ENCODE measurements at places on chromosomes 13 and 19.
A peak's percentile ranks its signal among the peaks of the same experiment; 100 is the strongest.

DNA sequence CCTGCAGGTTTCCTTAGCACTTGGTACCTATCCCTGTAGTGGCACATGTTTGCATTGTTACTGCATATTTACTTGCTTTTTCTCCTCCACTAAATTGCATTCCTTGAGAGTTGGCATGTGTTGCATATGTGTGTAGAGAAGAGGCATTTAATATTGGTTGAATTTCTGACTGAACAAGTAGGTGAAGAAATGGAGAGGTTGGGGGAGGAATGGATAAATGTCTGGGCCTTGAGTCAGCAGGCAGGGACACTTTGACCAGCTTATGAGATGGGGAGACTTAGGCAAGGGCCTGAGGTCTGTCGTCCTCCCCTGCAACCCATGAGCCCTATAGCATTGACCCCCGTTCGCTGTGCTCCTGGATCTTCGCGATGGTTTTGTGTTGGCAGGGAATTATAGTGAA, 2.0 kb upstream of the GPR18 start:
- DNase-seq = no peak

DNA sequence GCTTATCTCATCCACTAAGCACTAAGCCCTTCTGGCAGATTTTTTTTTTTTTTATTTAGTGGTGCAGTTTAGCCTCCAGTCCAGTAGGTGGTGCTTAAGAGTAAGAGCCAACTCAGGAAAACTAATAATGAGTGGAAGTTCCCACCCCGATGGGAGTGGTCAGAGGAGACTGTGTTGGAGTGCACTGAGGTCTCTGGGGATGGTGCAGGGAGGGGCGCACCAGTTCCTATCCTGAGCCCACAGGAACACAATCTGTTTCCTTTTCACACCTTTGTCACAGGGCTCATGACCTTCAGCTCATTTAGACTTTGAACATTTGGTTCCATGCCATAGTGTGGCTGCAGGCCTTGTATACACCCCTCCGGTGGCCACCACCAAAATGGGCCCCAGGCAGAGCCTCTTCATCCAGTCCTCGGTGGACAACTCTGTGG, 367.4 kb downstream of the SPRY2 start:
- peak; percentile 13 for DNase-seq

- DNase-seq = no peak
Measured at GRCh38 chr13:44303681-44304432, 69.8 kb upstream of the SERP2 start.

DNA sequence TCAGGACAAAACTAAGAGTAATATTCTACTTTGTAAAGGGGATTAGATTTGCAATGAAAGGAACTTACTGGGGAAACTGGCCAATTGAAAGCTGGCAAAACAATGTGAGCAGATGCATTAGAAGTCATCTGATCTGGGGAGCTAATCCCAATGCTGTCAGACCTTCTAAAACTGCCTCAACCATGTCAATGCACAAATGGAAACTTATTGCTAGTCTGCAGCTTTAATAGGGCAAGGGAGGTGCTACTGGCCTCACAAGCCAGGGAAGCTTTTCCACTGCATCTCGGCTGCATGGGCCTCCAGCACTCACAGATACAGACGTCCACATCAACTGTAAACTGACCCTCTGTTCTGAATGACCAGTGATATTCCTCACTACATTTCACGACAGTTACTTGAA, 154.2 kb downstream of the LHFPL6 start:
- DNase-seq = no peak

GRCh38 chr19:41339936-41340335, 13.8 kb downstream of the TGFB1 start:
- no peak for DNase-seq

DNA sequence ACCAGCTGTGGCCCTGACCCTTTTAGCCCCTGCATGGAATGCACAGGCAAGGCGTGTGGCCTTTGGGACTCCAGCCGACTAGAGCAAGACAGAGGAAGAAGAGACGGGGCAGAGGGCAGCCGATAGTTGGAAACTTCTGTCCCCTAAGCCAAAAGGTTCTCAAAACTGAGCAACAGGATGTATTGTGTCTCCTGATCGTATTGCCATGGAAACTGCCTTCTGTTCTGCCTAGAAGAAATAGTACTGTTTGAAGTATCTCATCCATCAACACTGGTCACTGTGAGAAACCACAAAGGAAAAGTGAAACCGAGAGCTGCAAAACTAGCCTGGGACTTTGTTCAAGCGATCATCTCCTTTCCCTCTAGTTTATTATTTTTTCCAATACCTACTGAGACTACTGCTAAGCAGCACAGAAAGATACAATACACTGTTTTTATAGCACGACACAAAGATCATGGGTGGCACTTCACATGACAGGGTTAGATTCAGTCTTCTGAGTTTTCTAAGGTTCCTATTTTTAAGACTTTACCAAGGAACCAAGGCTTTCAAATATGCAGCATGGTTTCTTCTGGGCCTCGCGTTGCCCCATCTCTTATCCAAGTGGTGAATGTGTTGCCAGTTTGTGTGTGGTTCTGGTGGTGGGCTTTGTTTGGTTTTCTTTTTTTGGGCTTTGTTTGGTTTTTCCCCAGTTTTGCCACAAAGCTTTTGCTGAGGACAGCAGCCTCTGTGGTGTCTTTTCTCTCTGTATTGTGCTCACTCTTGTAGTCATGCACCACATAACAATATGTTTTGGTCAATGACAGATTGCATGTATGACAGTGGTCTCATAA, 49.3 kb upstream of the GPR183 start:
- DNase-seq = peak; percentile 95

- peak; percentile 34 for DNase-seq
Measured at GRCh38 chr13:30373727-30374126, 48.6 kb upstream of the UBE2L5 start.

- no peak for DNase-seq
Measured at GRCh38 chr19:34243876-34244578, 10.3 kb upstream of the GARRE1 start.

DNA sequence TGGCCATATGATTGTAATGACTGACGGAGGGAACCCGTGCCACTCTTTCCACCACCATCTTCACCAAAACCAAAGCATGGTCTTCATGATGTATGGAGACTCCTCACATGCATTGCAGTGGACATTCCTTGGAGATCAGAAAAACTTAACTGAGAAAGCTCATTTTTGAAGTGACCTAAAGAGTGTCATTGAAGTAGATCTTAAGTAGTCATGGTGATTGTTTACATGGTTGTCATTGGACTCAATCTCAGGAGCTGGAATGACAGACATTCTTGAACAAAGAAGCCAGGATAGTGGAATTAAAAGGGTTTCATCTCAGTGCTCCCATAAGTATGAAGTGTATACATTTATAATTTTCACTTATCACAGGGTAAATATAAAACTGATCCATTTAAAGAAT, 236.7 kb upstream of the IPO5 start:
- DNase-seq = no peak

- no peak for DNase-seq
Measured at GRCh38 chr13:108102771-108103170, 112.6 kb downstream of the LIG4 start.

DNA sequence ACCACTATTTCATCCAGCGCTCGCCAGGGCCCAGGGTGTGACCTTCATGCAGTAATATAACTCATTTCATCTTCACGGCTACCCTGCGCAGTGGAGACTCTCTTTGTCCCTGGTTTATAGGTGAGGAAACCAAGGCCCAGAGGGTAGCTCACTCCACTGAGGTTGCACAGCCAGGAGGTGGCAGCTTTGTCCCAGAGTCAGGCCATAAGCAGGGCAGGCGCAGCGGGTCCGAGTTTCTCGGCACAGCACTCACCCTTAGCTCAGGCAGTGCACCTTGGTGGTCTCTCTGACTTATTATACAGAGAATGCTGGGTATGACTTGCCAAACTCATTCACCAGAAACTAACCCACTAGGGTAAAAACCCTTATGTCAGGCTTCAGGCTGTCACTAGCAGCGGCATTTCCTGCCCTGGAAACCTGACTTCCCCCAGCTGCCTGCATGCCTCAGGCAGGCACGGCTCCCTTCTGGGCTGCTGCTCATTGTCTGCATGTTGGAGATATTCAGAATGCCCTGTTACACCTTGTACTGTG, 24.5 kb downstream of the PPP5C start:
- no peak for DNase-seq

DNA sequence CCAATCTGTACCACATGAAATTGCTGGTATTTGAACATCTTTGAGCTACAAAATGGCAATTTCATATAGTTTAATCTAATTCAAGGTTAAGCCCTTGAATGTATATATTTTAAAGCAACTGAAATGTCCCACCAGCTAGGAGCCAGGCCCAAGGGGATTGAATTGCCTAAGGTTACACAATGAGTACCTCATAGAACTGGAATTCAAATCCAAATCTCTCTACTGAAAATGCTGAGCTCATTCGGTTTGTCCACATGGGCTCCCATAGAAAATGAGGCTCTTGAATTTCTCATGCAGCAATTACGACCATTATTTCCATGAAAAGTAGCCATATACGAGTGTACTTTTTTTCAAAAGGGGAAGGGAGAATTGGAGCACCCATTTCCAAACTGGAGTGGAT, 31.5 kb upstream of the FNDC3A start:
- no peak for DNase-seq

DNA sequence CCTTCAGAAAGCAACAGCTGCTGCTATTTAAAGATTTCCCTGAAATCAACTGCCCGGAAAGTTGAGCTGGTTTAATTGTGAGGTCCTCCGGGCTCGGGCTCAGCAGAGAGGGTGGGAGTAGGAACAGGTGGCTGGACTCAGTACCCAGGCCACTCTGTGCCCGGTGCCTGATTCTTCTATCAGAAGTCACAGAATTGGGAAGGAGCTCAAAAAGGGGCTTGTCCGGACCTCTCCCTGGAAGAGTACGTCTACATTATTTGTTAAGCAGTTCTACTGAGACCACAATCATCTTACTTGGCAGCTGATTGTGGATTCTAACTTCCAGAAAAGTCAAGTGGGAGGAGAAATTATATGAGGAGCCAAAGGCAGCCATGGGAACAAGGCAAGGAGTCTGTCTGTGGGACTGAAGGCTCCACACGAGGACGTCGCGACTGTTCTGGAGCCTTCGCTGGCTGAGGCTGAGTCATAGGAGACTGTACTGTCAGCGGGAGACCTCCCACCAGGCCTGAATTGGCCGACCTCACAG, 91.7 kb upstream of the ANKRD10 start:
- no peak for DNase-seq

- no peak for DNase-seq
Measured at GRCh38 chr13:21040120-21040826, 21.1 kb downstream of the LATS2 start.

DNA sequence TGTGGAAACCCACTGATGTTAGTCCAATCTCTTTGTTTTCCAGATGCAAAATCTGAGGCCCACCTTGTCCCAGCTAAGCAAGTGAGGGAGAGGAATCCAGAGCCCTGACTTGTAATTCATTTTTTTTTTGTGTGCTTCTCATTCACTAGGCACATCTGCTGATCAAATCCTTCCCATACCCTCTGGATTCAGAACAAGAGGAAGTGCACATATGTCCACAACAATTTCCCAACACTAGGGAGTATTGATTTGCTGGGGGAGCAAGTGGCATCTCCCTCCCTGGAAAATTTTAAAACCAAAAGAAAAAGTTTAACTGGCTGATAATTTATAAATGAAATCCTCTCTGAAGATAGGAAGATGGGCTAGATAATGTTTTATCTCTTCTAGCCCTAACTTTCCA, 94.6 kb upstream of the RFC3 start:
- peak; percentile 6 for DNase-seq

- peak; percentile 87 for DNase-seq
Measured at GRCh38 chr19:29680447-29680846, 15.2 kb downstream of the PLEKHF1 start.

GRCh38 chr19:7460562-7460966, 28.3 kb downstream of the PEX11G start:
- DNase-seq = no peak

DNA sequence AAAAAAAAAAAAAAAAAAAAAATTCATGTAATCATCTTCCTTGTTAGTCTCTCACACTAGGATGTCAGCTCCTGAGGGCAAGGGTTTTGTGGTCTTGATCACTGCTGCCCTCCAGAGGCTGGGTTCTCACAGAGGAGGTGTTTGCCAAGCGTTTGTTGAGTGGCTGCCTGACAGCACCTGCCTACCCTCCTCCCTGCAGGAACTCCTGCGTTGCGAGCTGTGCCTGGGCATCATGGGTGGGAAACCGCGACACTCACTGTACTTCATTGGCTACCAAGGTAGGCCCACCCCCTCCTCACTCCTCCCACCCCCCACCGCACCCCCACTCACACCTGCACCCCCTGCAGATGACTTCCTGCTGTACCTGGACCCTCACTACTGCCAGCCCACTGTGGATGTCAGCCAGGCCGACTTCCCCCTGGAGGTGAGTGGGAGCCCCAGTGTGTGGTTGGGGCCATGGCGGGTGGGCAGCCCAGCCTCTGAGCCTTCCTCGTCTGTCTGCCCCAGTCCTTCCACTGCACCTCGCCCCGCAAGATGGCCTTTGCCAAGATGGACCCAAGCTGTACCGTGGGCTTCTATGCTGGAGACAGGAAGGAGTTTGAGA, 8.1 kb downstream of the ATG4D start:
- peak; percentile 89 for DNase-seq

DNA sequence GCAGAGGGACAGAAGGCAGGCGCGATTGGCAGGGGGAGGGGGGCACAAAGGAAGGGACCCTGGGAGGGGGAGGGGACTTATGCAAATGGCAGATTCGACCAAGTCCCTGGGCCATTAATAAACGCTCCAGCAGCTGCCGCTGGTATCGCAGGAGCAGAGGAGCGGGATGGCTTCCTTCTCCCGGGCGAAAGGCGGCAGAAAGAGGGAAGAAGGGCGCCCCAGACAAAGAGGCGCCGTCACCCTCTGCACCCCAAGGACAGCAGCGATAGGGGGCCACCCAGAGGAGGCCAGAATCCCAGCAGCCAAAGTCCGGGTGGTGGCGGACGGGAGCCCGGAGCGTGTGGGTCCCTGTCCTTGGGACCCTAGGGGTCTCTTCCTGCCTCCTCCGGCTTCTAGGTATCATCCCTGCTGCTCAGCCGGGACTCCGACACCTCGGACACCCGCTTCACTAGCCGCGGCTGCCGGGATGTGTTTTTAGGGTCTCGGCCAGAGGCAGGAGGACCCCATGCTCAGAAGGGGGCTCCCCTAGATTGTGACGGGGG, 1.9 kb downstream of the PTPRS start:
- no peak for DNase-seq

- DNase-seq = no peak
Measured at GRCh38 chr19:51119611-51120010, 5.1 kb upstream of the SIGLEC9 start.

- DNase-seq = no peak
Measured at GRCh38 chr19:29796173-29796573, 15.6 kb upstream of the CCNE1 start.

- peak; percentile 6 for DNase-seq
Measured at GRCh38 chr13:84136582-84136981, 254.3 kb upstream of the SLITRK1 start.

- no peak for DNase-seq
Measured at GRCh38 chr13:109401891-109402290, 384.5 kb downstream of the IRS2 start.
